Retina (tissue), 1 donor: ENCODE measurements at places on chromosomes 6 and 20.

- DNase-seq = no peak
These were observed 207.1 kb downstream of the ERMARD start for GRCh38 chr6:169958510-169958909.

DNA sequence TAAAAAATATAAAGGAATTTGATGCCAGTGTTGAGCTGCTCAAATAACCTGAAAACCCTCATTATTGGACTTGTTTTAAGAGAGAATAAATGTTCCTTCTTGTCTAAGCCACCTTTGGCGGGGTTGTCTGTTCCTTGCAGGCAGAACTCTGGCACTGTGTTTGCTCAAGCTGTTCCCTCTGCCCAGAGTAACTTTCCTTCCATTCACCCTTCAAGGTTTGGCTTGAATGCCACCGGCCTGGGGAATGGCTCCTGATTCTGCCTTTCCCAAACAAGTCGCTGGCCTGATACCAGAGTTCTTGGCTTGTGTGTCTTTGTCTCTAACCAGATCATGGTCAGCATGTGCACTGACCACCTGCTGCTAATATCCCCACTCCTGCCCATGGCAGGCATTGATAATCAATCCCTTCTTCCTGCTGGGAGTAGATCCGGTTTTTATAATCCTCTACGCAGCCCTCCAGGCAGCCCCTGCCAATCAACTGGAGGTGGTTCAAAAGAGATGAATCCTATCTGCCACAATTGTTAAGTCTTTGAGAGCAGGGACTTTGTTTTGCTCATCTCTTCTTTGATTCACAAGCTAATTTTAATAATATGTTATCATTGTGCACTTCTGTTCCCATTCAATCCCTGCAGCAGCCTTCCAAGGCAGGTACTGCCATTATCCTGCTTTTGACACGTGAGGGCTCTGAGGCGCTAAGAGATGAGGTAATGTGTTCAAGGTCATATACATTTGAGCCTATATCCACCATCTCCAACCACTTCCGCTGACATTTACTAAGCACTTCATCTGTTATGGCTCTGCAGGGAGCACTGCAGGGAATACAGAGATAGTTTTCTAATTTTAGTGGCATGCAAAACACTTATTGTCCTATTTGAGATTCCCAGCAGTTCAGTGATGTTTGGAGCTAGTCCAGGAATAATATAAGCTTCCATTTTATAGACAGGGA is 3.1 kb upstream of the CCM2L start:
- DNase-seq = no peak

DNA sequence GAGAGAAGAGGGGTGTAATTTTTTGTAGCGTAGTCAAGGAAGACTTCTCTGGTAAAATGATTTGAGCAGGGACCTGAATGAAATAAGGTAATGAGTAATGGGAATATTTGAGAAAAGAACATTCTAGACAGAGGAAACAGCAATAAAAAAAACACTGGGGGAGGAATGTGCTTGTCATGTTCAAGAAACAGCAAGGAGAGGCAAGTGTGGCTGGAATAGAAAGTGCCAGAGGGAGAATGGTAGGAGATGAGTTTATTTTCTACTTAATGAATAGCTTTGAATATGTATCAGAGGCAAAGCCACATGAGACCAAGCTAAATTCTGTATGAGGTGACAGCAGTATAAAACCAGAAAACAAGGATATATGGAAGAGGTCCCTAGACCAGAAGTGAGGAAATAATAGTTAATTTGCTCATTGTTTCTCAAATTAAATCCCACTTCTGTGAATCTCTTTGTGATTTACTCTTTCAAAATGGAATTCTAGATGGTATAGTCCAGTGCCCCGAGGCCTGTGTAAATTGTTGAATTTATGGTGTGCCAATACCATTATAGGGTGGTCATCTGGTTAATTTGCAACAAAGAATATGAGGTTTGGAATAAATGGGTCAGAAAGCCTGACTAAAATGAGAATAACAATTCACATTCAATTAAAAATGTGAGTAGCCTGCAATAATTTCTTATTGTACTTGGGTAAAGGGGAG is 170.2 kb downstream of the CDKAL1 start:
- DNase-seq = no peak

GRCh38 chr6:31114541-31114878 is at the start of gene PSORS1C1:
TSS of gene PSORS1C1 (plus strand) at chr6:31114800. CDS start at chr6:31129633, 14,833 bp downstream.
- no peak for DNase-seq

GRCh38 chr6:11921751-11922150 is 90.4 kb upstream of the HIVEP1 start:
- DNase-seq = no peak

DNA sequence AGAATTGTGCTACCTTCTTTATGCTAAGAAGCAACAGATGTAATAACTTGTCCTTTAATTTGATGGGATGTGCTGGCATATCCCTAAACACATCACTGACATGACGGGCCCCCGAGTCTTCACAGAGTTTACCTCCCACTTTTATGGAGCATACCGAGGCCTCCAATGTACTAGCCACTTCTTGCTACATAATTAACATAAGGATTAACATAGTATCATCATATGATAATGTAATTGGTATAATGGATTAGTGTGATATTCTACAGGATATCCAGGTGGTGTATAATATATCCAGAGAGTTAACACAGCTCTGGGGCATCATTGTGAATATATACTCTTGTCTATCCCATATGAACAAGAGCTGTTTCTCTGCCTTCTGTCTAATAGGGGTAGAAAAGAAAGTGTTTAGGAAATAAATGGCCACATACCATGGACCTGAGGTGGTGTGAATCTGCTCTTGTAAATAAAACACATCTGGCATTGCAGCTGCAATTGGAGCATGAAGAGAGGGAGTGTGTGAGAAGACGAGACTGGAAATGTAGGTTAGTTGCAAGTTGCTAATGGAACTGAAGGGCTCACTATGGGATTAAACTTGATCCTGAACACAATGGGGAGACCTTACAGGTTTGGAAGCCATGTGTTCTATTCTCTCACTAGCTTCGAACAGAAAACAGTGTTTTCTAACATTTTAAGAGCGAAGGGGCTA is 102.3 kb downstream of the IYD start:
- DNase-seq = no peak

GRCh38 chr6:34059136-34059731 is 86.7 kb downstream of the GRM4 start:
- no peak for DNase-seq

DNA sequence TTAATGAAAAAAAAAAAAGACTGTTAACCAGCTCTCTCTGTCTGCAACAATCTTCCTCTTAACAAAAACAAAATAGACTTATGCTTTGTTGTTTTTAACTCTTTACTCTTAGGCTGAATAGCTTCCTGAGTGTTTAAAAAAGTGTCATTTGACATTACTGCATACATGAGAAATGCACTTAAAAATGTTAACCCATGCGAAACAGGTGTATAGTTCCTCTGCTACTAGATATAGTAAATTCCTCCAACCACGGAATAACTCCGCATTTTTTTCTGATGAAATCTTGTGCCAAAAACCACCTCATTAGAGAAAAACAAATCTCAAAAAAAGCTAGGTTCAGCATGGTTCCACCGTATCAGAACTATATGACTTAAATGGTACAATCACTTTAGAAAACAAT is 426.0 kb downstream of the ADGRB3 start:
- no peak for DNase-seq

- DNase-seq = no peak
These were observed 2.3 kb downstream of the SIRPA start for GRCh38 chr20:1897541-1897940.

GRCh38 chr6:14274546-14275492 is 157.2 kb downstream of the CD83 start:
- no peak for DNase-seq

GRCh38 chr20:48703511-48704219 is 124.1 kb downstream of the PREX1 start:
- DNase-seq = no peak

GRCh38 chr6:71364889-71365542 is 76.4 kb downstream of the OGFRL1 start:
- DNase-seq = no peak

GRCh38 chr6:41428996-41429421 is 93.6 kb downstream of the NCR2 start:
- no peak for DNase-seq

- no peak for DNase-seq
These were observed 6.7 kb upstream of the BEND3 start for GRCh38 chr6:107121964-107122495.

DNA sequence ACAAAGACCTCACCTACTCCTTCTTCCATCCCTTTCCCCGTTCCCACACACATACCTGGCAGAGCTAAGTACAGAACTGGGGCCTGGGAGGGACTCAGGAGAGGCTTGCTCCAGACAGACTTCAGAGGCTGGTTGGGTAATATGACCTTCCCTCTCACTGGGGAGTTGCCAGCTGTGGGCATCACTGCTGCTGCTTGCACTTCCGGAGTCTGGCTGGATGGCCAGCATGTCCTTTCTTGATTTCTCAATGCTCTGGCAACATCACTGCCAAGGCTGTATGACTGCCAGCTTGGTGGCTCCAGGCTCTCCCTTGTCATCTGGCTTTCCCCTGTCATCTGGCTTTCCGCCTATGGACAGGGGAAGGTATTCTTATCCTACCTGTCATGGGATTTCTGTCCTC is 47.8 kb downstream of the CDH22 start:
- DNase-seq = no peak

- DNase-seq = no peak
These were observed 296 bp downstream of the ADNP start for GRCh38 chr20:50930976-50931305.
